ENCODE measurements at places on chromosomes 7 and 10.

- DNase-seq: no peak
Measured at GRCh38 chr10:47023237-47024045, 112.2 kb downstream of the PTPN20 start.

- DNase-seq: no peak
Measured at GRCh38 chr10:11931038-11931437, 107.9 kb downstream of the PROSER2 start.

DNA sequence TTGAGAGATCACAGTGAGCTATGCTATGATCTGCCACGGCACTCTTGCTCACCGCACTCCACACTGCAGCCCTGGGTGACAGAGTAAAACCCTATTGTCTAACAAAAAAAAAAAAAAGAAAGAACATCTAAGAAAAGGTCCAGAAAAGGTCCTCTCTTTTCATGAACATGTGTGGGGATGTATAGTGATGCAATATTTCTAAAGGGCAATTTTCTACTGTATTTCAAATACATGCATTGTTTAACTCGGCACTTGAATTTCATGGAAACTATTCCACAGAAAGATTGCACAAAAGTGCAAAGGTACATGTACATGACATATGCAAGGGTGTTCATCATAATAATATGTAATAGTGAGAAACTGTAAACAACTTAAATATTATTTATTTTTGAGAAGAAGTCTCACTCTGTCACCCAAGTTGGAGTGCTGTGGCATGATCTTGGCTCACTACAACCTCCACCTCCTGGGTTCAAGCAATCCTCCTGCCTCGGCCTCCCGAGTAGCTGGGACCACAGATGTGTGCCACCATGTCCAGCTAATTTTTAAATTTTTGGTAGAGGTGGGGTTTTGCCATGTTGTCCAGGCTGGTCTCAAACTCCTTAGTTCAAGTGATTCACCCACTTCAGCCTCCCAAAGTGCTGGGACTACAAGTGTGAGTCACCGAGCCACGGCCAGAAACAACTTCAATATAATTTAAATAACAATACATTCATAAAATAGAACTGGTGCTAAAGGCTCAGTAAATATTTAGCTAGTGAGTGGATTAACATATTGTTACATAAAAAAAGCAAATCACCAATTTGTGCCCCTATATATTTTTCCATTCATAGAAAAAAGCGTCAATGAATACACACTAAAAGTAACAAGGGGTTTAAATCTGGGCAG is 1.3 kb upstream of the PPRC1 start:
- DNase-seq: no peak

GRCh38 chr7:74029089-74029785 is 1.3 kb downstream of the ELN start:
- no peak for DNase-seq

DNA sequence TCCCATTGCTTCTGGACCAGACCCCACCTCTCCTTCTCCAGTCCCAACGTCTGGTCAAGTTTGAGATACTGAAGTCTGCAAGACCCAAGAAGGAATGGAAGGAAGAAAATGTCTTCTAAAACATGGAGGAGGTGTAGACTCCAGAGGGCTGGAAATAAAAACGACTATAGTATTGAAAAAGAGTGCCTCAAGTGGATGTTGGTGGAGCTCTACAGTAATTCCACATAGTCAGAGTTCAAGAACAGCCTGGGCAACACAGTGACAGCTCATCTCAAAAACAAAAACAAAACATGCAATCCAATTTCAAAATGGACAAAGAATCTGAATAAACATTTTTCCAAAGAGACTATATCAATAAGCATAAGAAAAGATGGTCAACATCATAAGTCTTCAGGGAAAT is 2.3 kb upstream of the PCGF6 start:
- no peak for DNase-seq

- DNase-seq: no peak
Measured at GRCh38 chr10:55330486-55330885, 529.5 kb upstream of the PCDH15 start.

DNA sequence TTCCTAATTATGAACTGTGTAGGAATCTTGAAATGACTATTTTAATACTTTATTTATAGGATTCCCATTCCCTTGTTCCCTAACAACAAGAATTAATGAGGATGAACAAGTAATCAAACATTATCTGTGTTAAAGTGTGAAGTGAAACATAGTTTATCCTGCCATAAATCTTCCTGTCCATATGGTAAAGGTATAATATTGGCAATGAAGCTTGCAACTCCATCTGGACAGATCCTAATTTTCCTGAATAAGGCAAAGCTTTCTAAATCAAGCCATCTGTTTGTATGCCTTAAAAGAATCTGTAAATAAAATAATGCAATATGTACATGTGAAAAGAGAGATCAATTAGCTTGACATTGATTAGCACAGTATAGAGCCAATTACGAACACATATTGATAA is 529.0 kb downstream of the ANKRD7 start:
- DNase-seq: no peak

DNA sequence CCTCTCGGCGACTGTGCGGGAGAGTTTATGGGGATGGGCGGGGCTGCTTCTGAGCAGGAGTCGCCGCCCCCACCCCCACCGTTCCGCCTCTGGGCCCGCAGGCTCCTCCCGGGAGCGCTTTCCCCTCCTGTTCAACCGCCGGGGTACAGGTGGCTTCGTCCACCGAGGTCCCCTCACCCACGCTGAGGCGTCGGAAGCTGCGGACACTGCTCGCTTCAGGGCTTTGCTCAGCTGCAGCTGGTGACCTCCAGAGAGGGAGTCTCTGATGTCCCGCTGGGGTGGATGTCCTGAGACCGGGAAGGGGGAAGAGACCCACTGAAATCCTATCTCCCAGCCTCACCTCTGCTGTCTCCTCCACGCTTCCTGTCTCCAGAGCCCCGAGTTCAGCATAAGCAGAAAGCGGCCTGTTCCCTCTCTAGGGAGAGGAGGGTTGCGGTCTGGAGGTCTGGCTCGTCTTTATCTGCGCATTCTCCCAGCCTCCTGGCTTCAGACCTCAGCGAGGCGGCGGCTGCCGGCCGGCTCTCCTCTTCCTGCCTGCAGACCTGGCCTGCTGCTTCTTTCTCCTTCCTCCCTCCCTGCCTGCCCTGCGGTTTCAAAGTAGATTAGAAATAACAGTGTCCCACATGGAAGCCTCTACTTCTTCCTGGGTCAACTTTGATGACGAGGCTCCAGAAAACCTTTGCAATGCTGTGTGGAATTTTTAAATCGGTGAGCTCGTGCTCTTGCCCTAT is 1.8 kb downstream of the CYP2E1 start:
- DNase-seq: no peak

DNA sequence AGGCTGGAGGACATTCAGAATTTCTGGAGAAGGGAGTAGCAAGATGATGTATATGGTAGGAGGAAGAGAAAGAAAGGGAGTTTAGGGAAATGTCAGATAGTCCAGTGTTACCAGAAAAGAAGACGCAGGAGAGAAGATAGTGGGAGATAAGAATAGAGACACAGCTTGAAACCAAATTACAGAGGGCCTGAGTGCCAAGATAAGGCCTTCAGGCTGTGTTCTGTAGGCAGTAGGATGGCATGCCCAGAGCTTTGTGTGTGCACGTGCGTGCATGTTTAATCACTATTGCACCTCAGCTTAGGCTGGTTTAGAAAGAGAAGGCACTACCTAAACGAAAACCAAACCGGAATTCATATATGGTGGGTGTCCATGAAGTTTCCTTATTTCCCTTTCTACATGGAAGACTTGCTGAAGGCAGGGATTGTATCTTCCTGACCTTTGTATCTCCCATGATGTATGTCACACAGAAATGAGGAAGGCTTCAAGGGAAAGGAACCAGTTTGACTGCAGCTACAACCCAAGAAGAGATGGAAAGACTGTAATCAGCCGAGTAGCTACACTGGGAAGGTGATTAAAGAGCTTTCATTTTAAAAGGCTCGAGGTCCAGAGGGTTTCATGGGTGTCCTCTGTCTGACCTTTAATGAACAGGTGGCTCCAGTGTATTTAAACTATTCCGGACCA is 35.8 kb upstream of the BHLHA15 start:
- DNase-seq: no peak

DNA sequence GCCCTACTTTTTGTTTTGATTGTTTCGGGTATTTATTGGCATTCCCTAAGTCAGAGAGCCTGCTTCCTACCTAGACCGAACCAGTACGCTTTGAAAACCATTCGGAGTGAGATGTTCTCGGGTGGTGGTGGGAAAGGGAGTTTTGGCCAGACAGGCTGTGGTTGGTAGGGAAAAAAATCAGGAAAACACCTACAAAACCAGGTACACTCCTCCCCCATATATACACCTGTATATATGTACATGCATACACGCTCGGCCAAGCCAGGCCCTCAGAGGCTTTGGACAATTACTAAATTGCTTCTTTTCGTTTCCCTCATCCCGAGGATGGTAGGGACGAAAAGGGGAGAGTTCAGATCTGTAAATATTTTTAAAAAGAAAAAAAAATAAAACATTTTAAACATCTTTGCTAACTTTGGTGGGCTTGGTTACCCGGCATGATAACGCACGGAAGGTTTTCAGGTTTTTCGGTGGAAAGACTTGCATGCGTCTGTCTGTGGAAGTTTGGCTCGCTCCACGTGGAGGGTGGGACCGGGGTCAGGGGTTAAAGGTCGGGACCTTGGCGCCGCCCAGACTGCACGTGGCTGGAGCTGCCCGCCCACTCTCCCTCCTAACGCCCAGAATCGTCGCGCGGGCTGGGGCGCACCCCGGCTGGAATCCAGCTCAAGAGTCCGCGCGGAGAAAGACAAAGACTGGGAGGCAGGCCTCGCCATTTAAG is 2.5 kb downstream of the HMX2 start:
- no peak for DNase-seq

DNA sequence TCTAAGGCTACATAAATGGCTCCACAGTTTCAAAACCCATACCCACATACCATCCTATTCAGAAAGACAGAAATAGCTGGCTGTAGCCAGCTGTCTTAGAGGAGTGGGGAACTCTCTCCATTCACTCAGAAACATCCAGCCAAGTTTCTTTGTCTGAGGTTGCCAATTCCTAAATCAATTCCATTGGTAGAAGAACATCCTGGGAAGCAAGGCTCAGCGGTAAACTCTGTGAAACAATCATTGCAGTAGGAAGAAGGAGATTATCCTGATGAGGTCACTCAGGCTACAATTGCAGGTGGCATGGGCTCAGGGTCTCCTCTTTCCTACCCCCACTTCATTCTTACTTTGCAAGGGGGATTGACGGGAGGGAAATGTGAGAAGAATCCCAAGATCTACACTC is 154.0 kb downstream of the ETV1 start:
- DNase-seq: no peak

GRCh38 chr10:5556576-5556975 is 31.8 kb downstream of the CALML3 start:
- no peak for DNase-seq

- DNase-seq: no peak
Measured at GRCh38 chr10:1754506-1755153, 17.3 kb upstream of the ADARB2 start.

DNA sequence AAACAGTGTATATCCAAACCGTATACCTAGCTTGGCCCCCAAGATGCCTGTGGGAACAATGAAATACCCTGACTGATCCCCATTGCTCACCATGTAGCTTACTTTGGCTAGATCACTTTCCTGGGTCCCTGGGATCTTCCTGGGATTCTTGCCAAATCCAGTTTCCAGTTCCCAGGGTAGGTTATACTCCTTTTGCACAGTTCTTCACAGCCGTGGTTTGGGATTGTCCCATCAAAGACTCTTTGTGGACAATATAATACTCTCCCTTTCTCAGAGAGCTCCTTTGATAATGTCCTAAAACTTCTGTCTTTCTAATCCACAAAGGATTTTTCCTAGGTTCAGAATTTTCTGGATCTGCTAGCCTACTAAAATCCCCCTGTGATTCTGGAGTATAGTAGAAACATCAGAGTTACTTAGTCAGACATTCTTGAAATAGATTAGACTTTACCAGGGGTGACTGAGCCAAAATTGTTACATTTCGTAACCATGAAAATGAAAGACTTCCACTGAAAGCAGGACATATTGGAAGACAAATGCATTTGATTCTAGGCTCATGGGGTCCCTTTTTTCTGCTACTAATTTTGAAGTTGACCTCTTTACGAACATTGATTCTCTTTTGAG is 388.3 kb upstream of the ETV1 start:
- DNase-seq: no peak

- DNase-seq: peak; percentile 17
Measured at GRCh38 chr10:58320351-58321049, 14.3 kb upstream of the UBE2D1 start.

DNA sequence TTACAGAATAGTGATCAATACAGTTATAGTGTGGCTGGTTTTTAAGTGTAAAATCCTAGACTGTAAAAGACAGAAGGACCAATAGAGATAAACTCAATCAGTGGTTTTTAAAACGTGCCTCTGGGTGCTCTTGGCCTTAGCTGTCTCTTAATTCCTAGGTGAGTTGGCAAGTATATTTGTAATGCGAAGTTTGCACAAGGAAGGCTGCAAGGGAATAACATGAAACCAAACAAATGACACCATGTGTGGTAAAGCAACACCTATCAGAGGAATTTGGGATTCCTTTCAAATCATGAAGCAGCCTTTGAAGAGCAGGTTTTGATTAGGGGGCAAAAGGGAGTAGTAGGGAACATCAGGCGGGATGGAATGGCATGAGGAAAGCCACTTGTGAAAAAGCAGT is 284.6 kb downstream of the INHBA start:
- DNase-seq: no peak

- DNase-seq: no peak
Measured at GRCh38 chr7:123916240-123916724, 8.8 kb upstream of the SPAM1 start.

DNA sequence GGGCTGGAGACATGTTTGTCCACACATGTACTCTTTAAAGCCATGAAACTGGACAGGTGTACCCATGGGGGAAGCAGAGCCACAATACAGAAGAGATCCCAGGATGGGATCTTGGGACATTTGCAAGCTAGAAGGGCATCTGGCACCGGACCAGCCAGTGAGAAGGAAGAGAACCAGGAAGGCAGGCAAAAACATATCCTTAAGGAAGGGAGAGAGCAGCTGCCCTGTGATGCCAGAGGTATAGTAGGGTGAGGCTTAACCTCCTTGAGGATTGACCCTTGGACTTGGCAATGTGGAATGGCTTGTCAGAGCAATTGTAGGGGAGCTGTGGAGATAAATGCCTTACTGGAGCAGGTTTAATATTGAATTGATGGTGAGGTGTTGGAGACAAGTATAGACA is 17.9 kb upstream of the SUV39H2 start:
- no peak for DNase-seq

All from CD14-positive monocyte (primary cell).